ENCODE measurements at places on chromosomes 1 and 21.
A peak's percentile ranks its signal among the peaks of the same experiment; 100 is the strongest.

DNA sequence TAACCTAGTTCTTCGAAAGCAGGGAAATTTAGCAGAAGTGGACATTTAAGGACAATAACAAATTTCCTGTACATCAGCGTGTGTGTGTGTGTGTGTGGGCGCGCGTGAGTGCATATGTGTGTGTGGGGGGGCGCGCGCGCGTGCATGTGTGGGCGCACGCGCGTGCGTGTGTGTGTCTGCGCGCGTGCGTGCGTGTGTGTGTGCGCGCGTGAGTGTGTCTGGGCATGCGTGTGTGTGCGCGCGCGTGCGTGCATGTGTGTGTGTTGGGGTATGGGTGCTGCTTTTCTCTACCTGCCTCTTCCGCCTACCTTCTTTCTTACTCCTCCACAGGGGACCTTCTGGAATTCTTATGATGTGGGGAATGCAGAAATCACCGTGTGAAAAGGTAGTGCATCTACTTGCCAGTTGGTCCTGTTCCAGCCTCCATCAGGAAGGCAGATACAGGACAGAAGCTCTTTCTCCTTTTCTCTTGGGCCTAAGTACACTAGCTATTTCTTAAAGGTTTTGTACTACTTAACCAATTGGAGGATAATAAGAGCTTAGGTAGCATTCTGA, 165.4 kb upstream of the KCNK2 start:
- no peak for DNase-seq

DNA sequence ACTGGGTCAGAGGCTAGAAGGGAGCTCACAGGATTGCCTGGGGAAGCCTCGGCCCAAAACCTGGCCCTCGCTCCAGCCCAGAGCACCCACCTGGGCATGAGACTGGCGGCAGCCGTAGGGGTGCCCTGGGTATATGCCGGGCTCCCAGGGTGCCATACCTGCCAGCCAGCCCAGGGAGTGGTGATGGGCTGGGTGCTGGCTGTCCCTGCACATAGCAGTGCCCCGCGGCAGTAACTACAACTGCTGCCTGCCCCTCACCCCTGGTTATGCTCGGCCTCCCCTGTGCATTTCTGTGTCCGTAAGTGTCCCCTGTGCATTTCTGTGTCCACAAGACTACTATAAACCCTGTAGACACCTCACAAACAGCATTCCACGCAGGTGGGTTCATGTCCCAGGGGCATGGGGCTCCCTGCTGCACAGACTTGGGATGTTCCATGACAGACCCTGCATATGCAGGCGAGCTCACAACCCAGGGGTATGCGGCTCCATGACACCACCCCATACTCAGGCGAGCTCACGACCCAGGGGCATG, 5.8 kb upstream of the SPATC1L start:
- no peak for DNase-seq

GRCh38 chr1:115714572-115715141, 53.9 kb downstream of the CASQ2 start:
- no peak for DNase-seq

GRCh38 chr1:18256282-18257235, 149.0 kb downstream of the IGSF21 start:
- no peak for DNase-seq

DNA sequence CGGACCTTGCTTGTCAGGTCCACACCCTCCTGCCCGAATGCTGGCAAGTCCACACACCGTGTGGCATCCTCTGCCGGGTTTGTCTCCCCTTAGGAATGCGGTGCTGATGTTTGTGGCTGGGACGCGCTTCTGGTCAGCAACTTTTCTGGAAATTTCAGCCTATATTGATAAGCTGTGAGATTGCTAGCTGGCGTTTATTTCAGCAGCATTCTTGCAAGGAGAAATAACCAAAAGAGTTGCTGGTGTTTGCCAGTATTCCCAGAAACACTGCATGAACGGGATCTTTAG, 601 bp downstream of the CEPT1 start:
- DNase-seq: peak; percentile 40

DNA sequence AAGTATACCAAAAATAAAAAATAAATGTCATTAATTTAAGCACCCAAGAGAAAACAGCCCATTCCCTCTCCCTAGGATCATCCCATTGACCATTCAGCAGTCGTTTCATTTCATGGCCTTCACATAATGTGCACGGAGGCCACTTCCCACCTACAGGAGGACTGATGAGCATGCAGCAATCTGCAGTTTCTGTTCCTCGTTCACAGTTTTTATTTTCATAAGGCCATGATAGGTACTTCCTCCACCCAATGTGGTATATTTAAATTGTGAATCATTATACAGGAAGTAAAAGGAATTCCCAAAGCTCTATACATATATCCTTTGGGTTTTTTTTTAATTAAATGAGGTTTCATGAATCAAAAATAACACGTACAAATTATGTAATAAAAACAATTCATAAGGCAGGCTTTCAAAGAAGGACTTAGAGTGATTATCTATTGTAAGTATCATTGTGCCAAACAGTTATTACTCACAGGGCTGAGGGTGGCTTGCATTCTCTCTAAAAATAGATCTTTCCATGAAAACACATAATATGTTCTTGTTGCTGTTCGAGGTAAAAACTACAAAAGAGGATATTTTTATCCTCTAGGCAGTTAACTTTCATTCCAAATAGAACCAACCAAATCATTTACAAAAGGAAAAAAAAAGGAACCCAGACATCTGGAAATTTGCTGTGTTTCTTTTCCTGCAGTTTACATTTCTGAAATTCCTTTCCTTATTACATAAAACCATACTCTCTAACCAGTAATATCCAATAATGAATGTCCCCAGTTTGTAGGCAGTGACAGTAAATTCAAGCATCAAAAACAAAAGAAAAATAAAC, 27.5 kb upstream of the SLC44A3 start:
- peak; percentile 33 for DNase-seq

- DNase-seq: no peak
Measured at GRCh38 chr1:96934282-96934681, 212.7 kb downstream of the PTBP2 start.

DNA sequence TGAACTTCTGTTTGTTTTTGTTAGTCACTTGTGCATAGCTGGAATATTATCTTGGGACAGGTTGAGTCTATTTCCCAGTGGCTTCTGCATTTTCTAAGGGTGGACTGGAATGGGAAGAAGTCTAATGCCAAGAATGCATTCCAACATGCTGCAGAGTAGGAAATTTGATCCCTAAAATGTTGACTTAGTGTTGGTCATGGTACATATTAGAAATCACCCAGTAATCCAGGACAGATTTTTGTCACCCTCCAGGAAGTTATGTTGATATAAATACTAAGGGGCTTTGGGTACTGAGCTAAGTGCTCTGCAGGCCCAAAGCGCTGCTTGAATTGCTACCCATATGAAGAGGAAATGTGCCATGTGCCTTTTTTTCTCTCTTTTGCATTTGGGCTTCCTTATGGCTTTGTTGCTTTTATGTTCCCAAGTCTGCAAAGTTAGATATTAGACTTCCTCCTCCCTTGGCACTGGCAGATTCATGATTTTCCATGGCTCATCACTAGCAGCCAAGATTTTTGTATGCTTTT, 10.0 kb downstream of the ARID1A start:
- peak; percentile 55 for DNase-seq

DNA sequence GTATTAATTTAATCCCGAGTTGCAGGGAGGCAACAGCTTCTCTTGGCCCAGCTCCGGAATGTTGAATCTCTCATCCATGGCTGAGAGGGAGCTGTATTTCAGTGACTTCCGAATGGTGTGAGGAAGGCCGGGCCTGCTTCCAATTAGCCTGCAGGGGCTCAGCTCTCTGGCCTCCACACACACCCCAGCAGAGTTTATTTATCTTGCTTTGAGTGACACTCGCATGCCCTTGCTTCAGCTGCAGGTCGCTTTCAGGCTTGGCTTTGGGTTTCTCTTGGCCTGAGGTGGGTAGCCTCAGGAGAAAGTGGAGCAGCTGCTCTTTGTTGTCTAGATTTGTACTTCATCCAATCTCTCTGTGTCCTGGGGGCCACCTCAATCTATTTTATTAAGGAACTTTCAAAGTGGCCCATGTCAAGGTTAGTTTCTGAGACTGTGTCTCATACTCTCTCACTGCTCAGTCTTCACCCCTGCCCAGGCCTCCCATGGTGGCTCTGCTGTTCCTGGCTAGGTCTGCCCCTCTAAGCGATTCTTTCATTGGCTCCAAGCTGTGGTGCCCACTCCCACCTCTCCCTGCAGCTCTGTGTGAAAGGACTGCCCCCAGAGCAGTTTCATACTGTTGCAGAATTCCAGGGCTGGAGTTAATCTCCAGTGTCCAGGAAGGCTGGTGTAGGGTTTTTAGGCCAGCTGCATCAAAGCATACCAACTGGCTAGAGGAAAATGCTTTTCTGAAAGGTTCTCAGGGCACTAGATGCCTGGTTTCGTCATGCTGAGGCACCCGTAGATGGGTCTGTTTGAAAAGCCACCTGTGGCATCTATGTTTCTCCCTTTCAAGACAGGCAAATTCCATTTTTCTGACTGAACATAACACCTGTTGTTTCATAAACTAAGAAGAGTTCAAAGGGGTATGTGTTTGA, 153.5 kb downstream of the PLXNA2 start:
- peak; percentile 30 for DNase-seq

- DNase-seq: no peak
Measured at GRCh38 chr1:33370301-33370700, 49.4 kb upstream of the A3GALT2 start.

DNA sequence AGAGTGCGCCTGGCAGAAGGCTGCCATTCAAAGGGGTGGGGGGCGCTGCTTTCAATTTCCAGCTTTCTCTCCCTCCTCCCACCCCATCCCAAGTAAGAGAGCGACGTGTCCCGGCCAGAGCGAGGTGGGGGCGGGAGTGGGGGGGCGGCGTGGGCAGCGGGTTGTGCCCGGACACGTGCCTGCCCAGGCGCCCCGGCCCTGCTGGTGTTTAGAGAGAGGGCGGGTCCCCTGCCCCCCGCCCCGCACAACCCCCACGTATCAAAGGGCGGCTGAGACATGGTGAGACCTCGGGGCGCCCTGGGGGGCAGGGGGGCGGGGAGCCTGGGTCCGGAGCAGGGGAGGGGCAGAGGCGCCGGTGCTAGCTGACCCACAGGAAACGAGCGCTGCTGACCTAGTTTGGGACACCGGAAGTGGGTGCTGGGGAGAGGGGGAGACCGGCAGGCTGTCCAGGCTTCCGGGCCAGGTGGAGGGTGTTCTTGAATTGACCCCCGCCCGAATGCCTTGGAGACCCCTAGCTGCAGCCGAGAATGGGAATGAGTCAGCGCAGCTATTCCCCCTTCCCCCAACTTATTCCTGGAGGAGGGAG, 1.3 kb downstream of the ZBTB7B start:
- peak; percentile 21 for DNase-seq

GRCh38 chr1:72097851-72098570, 184.3 kb downstream of the NEGR1 start:
- DNase-seq: no peak

DNA sequence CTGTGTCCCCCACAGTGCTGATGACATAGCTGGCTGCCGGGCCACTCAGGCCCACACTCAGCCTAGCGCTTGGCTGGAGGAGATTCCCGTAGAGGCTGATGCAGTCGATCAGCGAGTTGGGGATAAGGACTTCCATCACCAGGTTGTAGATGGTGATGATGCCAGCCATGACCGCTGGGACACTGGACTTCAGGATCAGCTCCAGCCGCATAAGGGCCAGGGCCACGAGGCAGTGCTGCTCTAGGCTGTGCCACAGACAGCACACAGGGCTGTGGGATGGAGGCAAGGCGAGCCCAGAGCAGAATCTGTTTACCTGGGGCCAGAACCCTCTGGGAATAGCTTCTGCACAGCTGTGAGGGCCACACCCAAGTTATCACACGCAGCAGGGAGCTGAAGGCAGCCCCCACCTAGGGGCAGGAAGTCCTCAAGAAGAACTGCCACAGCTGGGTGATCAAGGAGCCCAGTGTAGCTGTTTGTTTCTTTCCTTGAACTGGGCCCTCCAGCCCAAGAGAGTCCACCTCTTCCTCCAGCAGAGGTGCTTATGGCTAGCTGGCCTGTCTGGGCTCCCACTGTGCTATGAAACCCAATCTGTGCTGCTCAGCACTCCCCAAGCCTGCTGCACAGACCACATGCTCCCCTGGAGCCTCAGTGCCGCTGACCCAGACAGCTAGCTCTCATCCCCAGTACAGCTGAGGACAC, 6.2 kb downstream of the SLC2A1 start:
- DNase-seq: no peak

- no peak for DNase-seq
Measured at GRCh38 chr1:180888870-180889269, 23.8 kb upstream of the KIAA1614 start.

Measured in amniotic stem cell (primary cell).